ENCODE measurements at places on chromosomes 13 and 19.

DNA sequence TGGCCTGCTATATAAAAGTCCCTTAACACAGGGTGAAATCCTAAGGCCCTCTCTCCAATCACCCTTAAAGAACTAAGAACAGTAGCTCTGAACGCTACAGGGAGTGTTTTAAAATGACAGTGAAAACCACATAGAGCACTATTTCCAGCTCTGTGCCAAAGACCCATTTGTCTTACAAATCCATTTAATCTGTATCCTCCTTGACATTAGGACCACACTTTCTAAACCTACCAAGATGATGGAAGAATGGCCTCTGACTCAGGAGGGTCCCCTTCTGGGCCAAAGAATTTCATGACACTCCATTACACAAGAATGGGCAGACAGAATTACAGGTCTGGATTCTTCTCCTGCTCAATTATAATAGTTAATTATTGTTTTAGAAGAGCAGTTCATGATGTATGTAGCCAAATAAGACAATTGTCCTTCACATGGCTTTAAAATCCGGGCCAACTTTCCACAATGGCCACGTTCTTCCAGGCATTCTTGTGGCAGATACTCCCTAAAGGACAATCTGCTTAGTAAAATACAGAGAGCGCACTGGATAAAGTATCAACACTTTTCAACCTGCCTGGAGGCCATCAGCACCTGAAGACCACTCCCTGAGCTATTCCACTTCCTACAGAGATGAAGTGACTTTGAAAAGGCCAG is 61.0 kb downstream of the STK24 start:
- DNase-seq: no peak

GRCh38 chr13:67036699-67037457 is 193.3 kb downstream of the PCDH9 start:
- DNase-seq: no peak

DNA sequence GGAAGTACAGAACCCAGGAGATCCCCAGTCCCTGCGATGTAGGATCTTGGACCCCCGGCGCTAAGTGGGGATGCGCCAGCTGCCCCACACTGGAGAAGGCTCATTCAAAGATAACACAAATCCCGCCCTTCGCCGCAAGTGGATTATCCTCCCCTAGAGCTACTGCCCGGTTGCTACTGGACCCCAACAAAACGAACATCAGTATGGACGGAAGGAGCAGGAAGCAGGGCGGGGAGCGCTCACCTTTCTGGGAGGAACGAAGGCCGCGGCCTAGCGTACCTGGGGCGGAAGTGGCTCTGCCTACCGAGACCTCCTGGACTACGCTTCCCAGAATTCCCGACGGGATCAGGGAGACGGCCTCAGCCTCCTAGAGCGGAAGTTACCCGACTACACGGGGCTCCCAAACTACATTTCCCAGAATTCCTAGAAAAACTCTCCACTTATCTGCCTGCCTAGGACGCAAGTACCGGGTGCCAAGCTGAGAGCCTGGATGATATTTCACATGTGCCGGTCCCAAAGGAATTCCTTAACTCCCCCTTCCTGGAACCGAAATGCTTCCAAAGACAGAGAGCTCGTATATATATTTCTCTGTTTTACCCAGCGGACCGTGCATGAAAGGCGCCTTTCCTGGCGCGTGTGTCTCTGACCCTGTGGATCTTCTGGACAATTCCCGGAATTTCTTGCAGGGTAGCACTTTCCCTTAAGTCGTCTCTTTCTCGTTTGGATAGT is at the start of gene ZNF112:
Gene ZNF112 (minus strand): TSS at position 298 of the 729 bp plus-strand sequence. CDS start 16,141 bp downstream, outside the sequence.
- DNase-seq: peak; percentile 74

GRCh38 chr19:55688422-55689218 is 13.6 kb downstream of the EPN1 start:
- DNase-seq: peak; percentile 52

DNA sequence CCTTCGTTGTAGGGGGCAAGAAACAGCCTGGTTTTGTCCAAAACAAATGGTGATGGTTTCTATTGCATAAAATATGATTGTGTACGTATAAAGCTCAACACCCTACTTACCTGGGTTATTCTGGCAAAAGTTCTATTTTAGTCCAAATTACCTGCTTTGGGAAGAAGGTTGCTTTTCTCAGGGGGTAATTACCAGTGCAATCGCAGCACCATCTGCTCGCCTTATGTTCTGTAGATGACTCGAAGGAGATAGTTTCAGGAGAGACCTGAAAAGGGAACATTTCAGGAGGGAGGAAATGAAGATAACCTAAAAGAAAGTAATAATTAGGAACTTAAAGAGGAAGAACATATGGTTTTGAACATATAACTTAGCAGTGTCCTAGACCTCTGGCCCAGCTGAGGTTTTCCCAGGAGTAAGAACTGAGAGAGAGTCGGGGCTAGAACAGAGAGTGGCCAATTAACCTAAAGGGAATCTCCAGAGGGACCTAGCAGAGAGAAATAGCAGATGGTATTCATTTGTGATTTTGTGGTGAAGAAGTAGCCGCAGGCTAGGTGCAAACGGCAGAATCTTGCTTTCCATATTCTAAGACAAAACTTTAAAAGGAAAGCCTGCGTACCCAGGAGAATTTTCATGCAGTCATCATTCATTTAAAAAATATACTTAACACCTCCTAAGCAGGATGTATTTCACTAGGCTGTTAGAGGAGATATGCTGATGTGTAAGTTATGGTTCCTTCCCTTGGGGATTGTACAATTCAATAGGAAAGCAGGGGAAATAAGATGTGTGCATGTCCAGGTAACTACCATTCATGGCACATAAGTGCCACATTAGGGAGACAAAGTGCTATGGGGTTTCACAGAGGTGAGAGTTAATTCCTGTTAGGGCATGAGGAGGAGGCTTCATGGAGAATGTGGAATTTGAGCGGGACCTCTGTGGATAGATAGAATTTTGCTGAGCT is 113.0 kb upstream of the SLC10A2 start:
- no peak for DNase-seq

- DNase-seq: peak; percentile 2
Measured at GRCh38 chr13:30744056-30744680, 8.8 kb downstream of the ALOX5AP start.

DNA sequence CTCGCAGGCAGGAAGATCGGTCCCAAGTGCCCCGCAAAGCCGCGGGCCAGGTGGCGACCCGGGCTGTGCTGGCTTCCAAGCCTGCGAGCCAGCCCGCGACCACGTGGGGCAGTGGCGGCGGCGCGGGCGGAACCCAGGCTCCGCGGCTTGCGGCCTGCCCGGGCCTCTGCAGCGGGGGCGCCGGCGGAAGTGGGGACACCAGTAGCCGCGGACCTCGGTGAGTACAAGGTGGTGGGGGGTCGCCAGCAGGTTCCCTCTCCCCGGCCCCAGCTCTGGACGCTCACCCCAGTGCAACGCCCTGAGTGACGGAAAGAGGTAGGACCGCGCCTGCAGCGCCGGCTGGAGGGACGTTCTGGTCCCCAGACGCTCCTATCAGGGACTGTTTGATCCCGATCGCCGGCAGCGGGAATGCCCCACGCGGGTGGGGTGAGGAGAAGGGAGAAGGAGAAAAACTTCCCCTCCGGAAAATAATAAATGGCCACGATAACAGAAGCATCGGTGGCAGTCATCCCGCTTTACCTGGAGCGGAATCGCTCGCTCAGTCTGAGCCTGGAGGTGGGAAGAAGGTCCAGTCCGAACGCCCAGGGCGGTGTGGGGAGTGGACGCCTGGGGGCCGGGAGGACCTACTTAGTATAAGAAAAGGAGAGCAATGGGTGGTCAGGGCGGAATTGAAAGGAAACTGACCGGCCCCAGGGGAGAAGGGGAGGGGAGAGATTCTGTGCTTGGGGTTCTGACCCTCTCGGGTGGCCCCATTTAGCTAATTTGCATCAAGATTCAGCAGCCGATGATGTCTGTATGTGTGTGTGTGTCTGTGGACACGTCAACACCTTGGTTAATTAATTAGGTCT is at the start of gene GEMIN7:
Gene GEMIN7 (plus strand): TSS at position 198 of the 848 bp plus-strand sequence. CDS start 10,855 bp downstream, outside the sequence.
- DNase-seq: peak; percentile 90

- no peak for DNase-seq
Measured at GRCh38 chr13:74191410-74191809, 57.2 kb upstream of the KLF12 start.

DNA sequence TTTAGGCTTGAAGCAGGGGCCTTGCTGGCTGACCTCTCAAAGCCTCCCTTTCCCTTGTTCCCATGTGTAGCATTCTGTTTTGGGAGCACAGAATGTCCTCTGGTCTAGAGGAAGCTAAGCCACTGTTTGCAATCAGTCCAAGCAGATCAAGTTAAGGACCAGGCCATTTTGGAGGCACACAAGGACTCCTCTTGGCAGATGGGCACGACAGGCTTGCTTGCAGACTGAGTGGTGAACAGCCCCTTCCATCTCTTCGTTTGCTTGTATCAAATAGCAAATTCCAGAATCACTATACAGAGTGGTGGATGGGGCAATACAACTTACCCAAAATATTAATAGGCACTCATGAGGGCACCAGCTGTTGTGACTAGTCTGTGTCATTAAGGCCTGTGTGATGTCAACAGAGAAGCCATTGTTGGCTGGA is 215.5 kb upstream of the SERP2 start:
- DNase-seq: no peak

GRCh38 chr13:47484548-47484947 is 516.5 kb downstream of the SUCLA2 start:
- no peak for DNase-seq

GRCh38 chr19:53892301-53892980 is 10.4 kb downstream of the PRKCG start:
- no peak for DNase-seq

DNA sequence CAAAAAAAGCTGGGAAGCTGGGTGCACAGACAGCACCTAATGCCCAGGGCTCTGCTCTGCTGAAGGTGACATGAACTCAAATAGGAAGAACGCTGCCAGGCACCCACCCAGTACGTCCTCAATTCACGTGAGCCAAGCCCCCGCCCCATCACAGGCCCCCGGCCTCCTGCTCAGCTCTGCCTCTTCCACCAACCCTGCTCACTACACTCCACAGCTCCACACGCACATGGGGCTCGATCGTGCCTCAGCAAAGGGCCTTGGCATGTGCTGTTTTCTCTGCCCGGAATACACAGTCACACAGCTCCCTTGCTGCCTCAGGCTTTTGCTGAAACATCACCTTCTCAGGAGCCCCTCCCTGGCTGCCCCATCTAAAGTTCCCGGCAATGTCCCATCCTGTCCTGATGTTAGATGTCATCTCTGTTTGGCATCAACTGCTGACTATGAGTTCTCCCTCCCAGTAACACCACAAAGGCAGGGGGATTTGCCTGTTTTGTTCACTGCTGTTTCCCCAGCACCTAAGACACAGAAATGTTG is 2.3 kb downstream of the ATP13A1 start:
- no peak for DNase-seq

DNA sequence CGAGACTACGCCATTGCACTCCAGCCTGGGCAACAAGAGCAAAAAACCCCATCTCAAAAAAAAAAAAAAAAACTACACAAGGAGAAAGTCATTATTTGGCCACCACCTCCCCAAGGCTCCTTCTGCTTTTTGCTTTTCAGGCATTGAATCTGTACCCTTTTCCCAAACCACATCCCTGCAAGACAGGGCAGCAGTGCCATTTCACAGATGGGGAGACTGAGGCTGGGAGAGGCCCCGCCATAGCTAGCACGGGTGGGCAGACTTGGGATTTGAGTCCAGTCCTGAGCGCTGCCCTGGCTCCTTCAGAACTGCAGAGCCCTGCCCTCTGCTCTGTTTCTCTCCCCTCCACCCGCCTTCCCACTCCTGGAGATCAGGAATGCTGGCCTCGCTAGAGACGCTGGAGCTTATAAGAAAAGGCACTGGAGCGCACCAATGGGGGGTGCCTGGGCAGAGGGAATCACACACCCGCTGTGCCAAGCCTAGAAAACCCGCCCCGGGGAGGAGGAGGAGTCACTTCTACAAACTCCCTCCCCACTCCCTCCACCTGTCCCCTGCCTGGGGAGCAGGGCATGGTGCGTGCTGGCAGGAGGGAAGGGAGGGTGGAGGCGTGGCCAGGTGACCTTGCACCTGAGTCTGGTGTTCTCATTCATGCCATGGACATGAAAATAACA is 17.6 kb downstream of the TJP3 start:
- DNase-seq: no peak

DNA sequence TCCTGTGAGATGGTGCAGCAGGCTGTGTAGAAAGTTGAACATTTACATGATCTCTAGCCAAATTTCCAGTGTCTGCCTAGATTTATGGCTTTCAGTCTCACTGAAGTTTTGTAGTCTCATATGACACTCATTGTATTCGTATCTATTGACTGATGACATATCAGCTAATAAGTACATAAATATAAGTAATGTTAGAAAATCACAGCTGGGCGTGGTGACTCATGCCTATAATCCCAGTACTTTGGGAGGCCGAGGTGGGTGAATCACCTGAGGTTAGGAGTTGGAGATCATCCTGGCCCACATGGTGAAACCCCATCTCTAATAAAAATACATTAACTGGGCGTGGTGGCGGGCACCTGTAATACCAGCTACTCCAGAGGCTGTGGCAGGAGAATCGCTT is 54.7 kb upstream of the HTR2A start:
- DNase-seq: no peak

GRCh38 chr19:29247872-29248271 is 34.9 kb upstream of the UQCRFS1 start:
- no peak for DNase-seq

DNA sequence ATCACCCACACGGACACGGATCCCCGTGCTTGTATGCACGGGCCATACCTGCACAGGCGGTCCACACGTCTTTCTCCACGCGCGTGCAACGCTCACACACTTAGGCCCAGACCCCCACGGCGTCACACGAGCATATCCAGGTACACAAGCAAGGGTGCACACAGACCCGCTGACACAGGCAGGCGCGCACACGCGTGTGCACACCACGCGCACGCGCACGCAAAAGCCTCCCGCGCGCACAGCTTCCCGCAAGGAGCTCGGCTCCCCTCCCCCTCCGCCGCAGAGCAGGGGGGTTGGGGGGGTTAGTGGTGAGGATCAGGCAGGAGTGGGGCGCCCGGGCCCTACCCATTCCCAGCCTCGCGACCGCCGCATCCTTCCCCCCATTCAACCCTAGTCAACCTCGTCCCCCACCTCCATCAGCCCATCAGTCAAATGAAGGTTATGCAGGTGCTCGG is 407 bp downstream of the RAB3A start:
- peak; percentile 69 for DNase-seq

DNA sequence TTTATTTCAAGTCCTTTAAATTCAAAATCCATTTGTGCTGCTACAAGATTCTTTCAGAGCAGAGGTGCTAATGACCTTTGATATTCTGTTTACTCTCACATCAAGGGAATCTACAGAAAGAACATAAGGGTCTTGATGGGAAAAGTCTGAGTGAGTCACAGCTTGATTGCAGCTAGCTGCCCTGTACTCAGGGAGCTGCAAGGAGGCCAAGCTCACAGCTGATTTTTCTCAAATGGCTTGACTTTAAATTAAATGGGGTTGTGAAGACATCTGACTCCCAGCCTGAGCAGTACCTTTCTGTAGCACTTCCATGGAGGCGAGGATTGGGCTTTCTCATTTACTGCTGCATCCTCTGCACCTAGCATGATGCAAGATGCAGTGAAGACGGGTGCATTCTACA is 62.5 kb downstream of the RAP2A start:
- no peak for DNase-seq
